Stomach (tissue), 19 donors: ENCODE measurements at places on chromosomes 4 and X.

DNA sequence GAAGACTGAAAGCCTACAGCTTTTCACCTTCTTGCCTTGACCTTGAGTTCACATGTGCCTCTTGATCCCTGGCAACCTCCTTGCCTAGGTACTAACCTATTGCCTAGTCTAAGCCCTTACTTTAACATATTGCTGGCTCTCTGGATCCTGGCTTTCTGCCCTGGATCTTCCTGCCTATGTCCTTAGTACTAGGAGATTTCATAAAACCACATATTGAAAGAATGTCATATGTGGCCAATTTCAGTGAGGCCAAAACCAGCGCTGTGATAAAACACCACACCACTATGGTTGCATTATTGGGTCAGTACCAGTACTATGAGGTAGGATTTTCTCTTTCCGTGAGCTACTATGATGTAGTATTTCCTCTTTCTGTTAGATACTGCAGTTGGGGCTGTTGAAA lies 80.4 kb downstream of the CT47B1 start:
- DNase-seq = no peak

DNA sequence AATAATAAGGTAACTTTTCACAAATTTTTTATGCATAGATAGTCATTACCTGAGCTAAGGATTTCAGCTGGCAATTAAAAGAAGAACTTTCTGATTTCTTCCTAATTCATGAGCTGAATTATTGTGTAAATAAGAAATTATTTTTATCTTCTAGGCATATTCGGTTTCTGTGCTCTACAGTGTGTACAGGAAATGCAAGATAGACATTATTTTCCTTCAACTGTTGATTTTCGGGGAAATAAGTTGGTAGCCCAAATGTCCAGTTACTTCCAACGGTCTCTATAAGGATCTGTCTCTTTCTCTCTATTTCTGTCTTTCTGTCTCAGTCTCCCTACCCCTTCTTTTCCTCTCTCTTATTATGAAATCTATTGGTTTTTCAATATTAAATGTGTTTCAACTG lies 137.3 kb upstream of the CLNK start:
- no peak for DNase-seq

GRCh38 chrX:18941896-18942295 lies 42.0 kb downstream of the PHKA2 start:
- no peak for DNase-seq

DNA sequence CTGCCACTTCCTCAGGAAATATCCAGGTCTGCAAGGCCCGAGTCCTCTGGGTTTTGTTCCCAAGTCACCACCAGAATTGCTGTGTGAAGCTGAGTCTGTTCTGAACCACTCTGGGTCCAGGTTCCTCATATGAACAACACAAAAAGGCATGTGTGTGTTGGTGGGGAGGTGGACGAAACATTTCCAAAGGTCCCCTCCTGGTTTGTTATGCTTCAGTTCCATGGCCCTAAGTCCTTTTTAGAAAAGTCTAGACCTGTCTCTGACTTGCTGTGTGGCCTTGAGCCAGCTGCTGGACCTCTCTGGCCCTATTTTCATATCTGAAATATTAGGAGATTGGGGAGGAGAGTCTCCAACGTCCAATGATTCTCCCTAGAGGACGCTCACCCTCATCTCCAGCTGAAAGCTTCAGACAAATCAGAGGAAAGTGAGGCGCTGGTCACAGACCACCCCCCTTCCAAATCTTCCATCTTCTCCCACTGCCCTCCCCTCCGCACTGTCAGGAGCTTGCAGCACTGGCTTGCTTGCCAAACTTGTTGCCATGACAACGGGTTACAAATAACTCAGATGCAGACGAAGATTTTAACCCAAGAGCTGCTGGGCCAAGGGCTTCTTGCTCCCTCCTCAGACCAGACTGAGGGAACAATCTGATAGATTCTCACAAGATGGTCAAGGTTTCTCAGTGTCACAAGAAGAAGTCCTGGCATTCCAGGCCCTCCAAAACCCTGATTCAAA lies 64.5 kb downstream of the SMC1A start:
- DNase-seq = peak; percentile 79

DNA sequence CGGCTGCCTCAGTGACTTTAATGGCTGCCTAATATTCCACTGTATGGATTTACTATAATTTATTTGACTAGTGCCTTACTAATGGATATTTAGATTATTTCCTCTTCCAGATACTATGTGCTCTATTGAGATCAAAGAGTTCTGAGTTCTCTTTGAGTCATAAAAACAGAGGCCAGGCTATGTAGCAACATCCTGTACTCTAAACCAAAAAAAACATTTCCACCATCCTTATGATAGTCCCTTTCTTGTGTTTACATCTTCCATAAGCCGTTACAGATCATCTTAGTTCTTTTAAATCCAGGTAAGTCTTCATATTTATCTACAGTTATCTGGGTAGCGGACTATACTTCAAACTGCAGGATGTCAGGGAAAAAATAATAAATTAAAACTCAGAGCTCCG lies 56.6 kb upstream of the TMEM184C start:
- DNase-seq = no peak

DNA sequence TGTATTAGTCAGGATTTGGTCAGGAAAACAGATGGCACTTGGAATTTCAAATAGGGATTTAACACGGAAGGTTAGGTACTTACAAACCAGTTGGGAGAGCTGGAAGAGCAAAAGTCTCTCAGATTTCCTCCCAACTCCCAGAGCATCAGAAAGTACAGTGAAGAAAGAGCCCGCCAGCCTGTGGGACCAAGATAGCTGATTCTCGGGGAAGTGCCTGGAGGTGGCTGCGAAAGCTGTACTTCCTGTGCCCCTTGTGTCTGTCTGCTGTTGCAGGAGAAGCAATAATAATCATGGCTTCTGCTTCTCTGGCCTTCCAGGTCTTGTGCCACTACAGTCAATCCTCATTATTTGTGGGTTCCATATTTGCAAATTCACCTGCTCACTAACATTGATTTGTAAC lies 221.0 kb upstream of the BCOR start:
- DNase-seq = no peak

- DNase-seq = no peak
Observed at GRCh38 chr4:84708406-84709135, 125.6 kb downstream of the CDS1 start.

GRCh38 chr4:171430495-171430894 lies 382.7 kb upstream of the GALNTL6 start:
- no peak for DNase-seq

DNA sequence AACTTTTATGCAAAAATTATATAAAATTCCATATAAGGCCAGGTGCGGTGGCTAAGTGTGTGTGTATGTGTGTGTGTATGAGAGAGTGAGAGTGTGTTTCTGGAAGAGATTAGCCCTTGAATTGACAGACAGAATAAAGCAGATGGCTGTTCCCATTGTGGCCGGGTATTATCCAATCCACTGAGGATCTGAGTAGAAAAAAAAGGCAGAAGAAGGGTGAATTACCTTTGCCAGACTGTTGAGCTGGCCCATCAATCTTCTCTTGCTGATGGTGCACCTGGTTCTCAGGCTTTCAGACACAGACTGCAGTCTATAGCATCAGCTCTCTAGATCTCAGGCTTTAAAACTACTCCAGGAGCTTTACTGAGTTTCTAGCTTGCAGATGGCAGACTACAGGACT lies 92.2 kb upstream of the SLIT2 start:
- no peak for DNase-seq

DNA sequence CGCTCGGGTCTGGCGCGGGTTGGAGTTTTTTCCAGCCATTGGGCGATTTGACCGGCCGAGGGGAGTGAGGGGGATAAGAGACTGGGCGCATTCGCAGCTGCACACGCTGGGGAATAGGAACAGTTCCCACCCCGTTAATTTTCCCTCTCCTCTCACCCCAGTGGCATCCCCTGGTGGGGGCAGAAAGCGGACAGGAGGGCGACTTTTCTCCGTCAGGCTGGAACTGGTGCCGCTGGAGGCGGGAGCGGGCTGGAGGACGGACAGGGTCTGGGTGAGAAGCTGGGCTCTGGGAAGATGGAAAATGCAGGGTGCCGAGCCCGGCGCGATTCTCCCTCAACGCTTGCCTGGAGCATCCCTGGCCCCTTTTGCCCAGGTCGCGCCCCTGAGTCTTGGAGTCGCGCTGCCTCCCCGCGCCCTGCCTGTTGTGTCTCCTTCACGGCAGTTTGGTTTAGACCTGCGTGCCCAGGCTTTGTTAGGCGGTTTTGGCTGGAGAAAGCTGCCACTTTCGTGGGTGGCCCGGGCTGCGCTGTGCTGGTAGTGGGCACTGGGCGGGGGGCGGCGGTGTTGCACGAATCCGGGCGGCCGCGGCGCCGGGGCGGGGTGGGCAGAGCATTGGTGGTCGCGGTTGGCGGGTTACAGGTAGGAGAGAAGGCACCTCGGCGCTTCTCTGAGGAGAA lies 2.0 kb downstream of the ADGRL3 start:
- DNase-seq = no peak

GRCh38 chr4:722169-722725 lies 16.6 kb downstream of the PCGF3 start:
- no peak for DNase-seq

GRCh38 chr4:36264207-36264826 lies 17.1 kb upstream of the DTHD1 start:
- no peak for DNase-seq

- no peak for DNase-seq
Observed at GRCh38 chr4:162793004-162793403, 373.7 kb downstream of the NAF1 start.

DNA sequence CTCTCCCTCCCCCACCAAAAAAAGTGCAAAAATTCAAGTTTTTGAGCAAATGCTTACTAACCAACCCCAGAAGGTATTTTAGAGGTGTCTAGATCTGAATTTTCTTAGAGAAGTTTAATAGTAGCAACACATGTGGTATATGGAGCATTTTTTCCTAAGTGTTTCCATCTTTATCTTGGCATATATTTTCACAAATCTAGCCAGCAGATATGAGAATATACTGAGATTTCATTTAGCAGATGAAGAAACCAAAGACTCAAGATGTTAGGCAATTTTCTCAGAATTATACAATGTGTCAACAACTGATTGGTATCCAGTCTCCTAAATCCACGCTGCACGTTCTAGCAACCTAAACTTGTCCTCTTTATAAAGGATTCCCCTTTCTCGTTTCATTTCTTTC lies 245.5 kb upstream of the CXXC4 start:
- no peak for DNase-seq

DNA sequence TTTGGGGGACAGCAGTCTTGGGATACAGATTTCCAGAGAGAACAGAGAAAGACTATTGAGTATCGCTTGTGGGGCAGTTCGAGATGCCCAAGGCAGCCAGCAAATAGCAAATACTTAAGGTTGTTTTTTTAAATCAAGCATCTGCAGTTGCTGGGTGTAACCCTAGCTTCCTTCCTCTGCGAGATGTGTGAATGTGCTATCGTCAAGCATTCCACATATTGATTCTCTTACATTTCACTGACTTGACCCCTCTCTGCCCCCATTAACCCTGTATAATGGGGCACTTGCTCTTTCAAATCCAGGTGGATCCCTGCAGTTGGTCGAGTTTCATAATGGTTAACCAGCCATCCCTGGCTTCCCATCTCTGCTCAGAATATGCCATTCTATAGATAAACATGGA lies 23.5 kb downstream of the KCNE5 start:
- DNase-seq = no peak
